Inflammatory macrophage treated with lipopolysaccharide for 4 hours (primary cell): ENCODE measurements at places on chromosomes 13 and 19.

GRCh38 chr13:39130301-39130700 lies 92.0 kb downstream of the NHLRC3 start:
- no peak for DNase-seq

DNA sequence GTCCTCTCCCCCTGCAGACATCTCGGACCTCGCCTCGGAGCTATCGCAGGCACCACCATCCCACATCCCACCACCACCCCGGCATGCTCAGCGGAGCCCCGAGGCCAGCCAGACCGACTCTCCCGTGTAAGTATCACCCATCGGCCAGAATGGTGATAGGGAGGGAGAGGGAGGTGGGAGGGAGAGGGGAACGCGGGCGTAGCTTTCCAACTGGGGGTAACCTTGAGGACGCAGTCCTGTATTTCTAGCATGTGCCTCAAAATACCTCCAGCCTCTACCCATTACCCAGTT lies 26.1 kb downstream of the TJP3 start:
- DNase-seq = no peak

- no peak for DNase-seq
These were observed 13.9 kb downstream of the RABAC1 start for GRCh38 chr19:41945135-41945766.

- DNase-seq = peak; percentile 87
These were observed 13.5 kb upstream of the TPM4 start for GRCh38 chr19:16062789-16063188.

GRCh38 chr19:35317464-35318043 lies 11.4 kb upstream of the CD22 start:
- peak; percentile 64 for DNase-seq

GRCh38 chr19:54551293-54551692 lies 22.3 kb upstream of the LILRA2 start:
- DNase-seq = no peak

- peak; percentile 50 for DNase-seq
These were observed at the start of gene PPFIA3 for GRCh38 chr19:49119411-49120324. TSS of gene PPFIA3 (plus strand) at chr19:49119544. CDS start at chr19:49127874, 8,330 bp downstream.

DNA sequence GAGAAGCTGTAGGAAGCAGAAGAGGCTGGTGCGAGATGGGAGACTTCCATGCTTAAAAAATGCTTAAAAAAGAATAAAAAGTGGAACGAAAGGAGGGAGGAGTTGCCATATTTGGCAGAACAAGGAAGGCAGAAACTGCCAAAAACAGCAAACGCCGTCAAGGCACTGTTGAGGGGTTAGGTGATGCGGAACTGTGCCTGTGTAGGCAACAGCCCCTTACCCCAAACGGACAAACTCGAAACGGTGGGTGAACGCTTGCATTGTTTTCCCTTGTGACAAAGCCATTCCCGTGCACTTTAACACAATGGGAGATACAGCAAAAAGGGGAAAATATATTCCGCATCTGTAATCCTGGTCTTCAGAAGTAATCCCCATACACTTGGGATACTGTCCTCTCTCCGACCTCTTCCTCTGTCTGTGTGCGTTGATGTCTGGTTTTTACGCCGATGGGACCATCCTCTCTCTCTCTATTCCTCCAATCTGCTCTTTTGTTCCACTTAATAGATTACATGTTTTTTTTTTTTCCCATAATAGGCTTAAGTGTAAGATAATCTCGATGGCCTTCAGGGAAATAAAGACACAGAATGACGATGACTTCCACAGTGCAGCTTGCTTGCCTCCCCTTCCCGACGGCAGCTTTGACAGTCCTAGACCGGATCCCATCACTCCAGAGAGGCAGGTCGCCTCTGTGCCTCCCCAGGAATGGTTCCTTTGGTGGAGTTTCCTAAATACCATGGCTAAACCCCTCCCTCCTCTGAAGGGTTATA lies 132.7 kb upstream of the RNF113B start:
- no peak for DNase-seq

GRCh38 chr13:88456151-88456550 lies 785.0 kb downstream of the SLITRK5 start:
- DNase-seq = peak; percentile 0

DNA sequence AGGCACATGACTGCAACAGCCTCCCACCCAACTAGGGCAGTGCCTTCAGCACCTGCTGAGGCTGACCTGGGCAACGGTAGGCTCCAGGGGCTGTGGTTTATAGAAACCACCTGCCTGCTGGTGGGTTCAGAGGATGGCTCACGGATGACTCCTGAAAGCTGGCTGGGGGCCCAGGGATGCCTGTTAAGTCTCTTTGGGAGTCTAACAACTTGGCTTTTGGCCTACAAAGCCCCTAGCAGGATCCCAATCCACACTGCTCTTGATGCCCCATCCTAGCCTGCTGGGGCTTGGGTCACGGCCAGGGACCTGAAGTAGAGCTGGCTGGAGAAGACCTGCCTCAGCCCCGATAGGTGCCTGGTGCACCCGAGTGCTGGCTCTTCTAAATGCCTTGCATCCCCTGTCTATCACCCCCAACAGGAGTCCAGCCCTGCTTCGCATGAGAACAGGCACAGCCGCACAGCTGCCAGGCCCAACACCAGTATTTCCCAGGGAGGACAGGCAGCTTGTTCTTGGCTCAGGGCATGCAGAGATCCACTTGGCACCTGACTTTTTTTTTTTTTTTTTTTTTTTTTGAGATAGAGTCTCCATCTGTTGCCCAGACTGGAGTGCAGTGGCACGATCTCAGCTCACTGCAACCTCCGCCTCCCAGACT lies 9.1 kb upstream of the EPHX3 start:
- DNase-seq = no peak

DNA sequence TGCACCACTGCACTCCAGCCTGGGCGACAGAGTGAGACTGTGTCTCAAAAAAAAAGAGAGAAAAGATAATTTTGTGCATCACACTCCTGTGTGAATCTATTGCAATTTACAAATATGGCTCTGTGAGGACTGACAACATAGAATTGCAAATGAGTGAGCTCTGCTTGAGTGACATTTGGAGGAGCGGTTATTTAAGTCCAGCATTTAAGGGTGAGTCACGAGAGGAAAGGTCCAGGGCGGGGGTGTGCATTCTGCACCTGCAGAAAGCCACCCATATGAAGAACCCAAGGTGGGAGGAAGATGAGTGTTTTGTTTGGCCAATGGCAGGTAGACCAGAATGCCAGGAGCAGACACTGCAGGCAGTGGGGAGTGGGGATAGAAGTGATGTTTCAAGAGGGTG lies 58.5 kb downstream of the DGKH start:
- DNase-seq = no peak

DNA sequence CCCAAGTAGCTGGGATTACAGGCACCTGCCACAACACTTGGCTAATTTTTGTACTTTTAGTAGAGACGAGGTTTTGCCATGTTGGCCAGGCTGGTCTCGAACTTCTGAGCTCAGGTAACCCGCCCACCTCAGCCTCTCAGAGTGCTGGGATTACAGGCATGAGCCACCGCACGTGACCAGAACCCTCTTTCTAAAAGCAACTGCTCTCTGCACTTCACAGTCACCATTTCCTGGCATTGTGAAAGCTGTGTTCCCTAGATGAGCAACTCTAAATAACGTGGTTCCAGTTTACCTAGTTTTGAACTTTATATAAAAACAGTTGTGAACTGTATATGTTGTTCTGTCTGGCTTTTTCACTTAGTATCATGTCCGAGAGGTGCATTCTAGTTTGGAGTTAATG lies 152.9 kb downstream of the SIPA1L3 start:
- peak; percentile 46 for DNase-seq

DNA sequence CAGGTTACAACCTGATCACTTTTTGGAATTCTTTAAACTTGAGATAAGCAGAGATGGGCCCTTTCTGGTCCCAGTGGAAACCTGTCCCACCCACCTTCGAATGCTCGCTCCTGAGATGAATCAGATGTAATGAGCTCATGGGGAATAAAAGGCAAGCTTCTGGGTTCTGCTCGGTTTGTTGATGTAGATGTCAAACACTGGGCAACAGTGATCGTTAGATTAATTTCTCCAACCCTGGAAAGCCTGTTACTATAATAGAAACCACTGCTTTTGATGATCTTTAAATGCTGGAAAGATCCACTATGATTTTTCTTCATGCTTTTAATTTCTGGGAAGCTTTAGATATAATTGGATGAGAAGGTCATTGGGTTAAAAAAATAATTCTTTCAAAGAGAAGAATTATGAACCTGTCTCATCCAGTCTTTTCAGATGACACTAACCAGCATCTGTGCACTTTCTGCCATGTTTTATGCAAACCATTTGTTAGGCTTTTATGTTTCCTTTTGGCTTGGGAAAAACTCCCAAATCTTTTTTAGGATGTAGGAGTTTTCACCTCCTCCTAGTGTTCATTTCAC lies 49.3 kb downstream of the B3GLCT start:
- no peak for DNase-seq
